ENCODE measurements at places on chromosomes 2 and 18. TPM values are rescaled to one million over a fixed set of nuclear protein-coding genes. Genes with fewer than 3 reads are reported as not detected.

NEB gene
- polyA plus RNA-seq: 18.5 TPM

CELF4 gene
- polyA plus RNA-seq: 16.2 TPM

- no peak overlapping the region for H3K27ac ChIP-seq
- no peaks in the 10 kb centered on the region for H3K27me3 ChIP-seq
- peaks cover 61% of the 10 kb centered on the region for H3K36me3 ChIP-seq
- no peak overlapping the region for H3K4me3 ChIP-seq
Measured at GRCh38 chr2:39734445-39734844, 44.6 kb downstream of the THUMPD2 start.

WNT6 gene
- polyA plus RNA-seq: 0.24 TPM

- H3K27me3 ChIP-seq: no peaks in the 10 kb centered on the region
- DNase-seq: peak; percentile 80
- peak overlapping the region; percentile 86 for H3K4me3 ChIP-seq
- peaks cover 6% of the 10 kb centered on the region for H3K4me1 ChIP-seq
Measured at GRCh38 chr2:207530160-207531031, 634 bp downstream of the CREB1 start.

Measured in large intestine (tissue), 12 donors.